Endothelial cell of coronary artery (primary cell): ENCODE measurements at places on chromosomes 7 and 10. TPM values are rescaled to one million over a fixed set of nuclear protein-coding genes. Genes with fewer than 3 reads are reported as not detected.

GRM8 gene
- total RNA-seq: 0.09 TPM in 1 of 2 replicates, not detected in the other

OR6B1 gene
- 0.09 TPM in 1 of 2 replicates, not detected in the other for total RNA-seq

C10orf62 gene
- total RNA-seq: not detected in 2 replicates

TMEM196 gene
- not detected in 2 replicates for total RNA-seq

CPA2 gene
- total RNA-seq: not detected in 2 replicates

SPOCK2 gene
- 0.18 and 0.28 TPM in 2 replicates for total RNA-seq

MSS51 gene
- 0.54 and 1.2 TPM in 2 replicates for total RNA-seq

SPDYE5 gene
- total RNA-seq: not detected in 2 replicates

ASB15 gene
- total RNA-seq: not detected in 2 replicates

ZNF438 gene
- 4.2 and 5.0 TPM in 2 replicates for total RNA-seq

POLR2J2 gene
- total RNA-seq: 2.6 and 3.0 TPM in 2 replicates

PDZD7 gene
- total RNA-seq: 0.27 and 0.85 TPM in 2 replicates

HEPACAM2 gene
- not detected in 2 replicates for total RNA-seq

AS3MT gene
- total RNA-seq: 0.09 and 1.5 TPM in 2 replicates

RAPGEF5 gene
- total RNA-seq: 131 and 142 TPM in 2 replicates

ASB10 gene
- not detected in 2 replicates for total RNA-seq

GPAM gene
- 9.1 and 9.4 TPM in 2 replicates for total RNA-seq

HTR5A gene
- not detected in 2 replicates for total RNA-seq

ATRNL1 gene
- 0.09 and 0.47 TPM in 2 replicates for total RNA-seq

ALKBH4 gene
- 8.6 and 12.1 TPM in 2 replicates for total RNA-seq

PRF1 gene
- not detected in 2 replicates for total RNA-seq

SLC26A5 gene
- total RNA-seq: not detected in 2 replicates

SPDYE9 gene
- total RNA-seq: not detected in 2 replicates

EPHB6 gene
- total RNA-seq: 0.36 and 3.4 TPM in 2 replicates

CACNB2 gene
- total RNA-seq: not detected in 2 replicates

OR13A1 gene
- total RNA-seq: not detected in 2 replicates

ACTA2 gene
- 8.1 and 140 TPM in 2 replicates for total RNA-seq

TRIM73 gene
- 0.36 and 0.75 TPM in 2 replicates for total RNA-seq

BAMBI gene
- total RNA-seq: 2.2 and 8.4 TPM in 2 replicates

TAX1BP1 gene
- total RNA-seq: 81.1 and 89.1 TPM in 2 replicates

SMARCD3 gene
- 4.1 and 8.1 TPM in 2 replicates for total RNA-seq

DGKI gene
- total RNA-seq: 0.36 and 1.0 TPM in 2 replicates

TTYH3 gene
- total RNA-seq: 51.1 and 65.5 TPM in 2 replicates

RPEL1 gene
- total RNA-seq: under 0.01 TPM in 1 of 2 replicates, not detected in the other
